Activated T-helper 1 cell treated with anti-CD3 and anti-CD28 coated beads, Interleukin-12 subunit alpha, Interleukin-12 subunit beta, Interleukin-2, Interleukin-4 antibody, amounts not matched to agents 30 ng/mL and 10 ng/mL and 1 ng/mL, durations not matched to agents 14 hours and 24 hours and 36 hours (primary cell): ENCODE measurements at places on chromosomes 4 and X. TPM values are rescaled to one million over a fixed set of nuclear protein-coding genes. Genes with fewer than 3 reads are reported as not detected.
A peak's percentile ranks its signal among the peaks of the same experiment; 100 is the strongest.

DNA sequence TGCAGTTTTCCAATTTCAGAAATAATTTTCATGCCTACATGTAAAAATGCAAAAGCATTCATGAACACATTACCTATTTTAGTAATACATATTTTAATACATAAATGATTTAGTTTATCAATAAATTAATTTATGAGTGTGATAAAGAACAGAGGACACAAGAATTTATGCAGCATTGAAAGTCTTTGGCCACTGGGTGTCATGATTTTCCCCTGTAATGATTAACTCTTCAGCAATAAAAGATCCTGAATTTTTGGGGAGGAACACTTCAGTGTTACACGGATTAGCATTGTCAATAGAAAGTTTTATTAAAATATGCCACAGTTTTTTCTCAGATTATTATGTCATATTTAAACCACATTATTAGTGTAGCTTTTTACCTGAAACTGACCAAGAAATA lies 8.6 kb upstream of the VCX2 start:
- no peak for DNase-seq
- no peaks in the 10 kb centered on the region for H3K27me3 ChIP-seq
- no peaks in the 10 kb centered on the region for H3K36me3 ChIP-seq
- no peaks in the 10 kb centered on the region for H3K4me1 ChIP-seq

DNA sequence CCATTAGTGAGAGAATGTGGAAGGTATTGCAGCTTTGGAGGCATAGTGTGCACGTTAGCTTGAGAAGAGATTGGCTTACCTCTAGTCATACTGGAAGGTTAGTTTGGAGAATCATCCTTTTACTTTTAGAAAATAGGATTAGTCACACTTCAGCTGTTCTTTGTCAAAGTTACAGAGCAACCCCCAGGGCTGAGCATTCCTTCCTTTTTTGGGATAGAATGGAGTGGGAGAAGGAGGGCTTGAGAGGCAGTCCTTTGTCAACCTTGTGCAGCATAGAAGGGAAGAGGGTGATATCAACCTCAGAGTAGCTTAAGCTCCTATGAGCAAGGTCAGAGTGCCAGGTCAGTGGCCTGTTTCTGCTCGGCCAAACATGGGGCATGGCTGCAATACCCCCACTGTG lies 8.6 kb upstream of the MBNL3 start:
- H3K27me3 ChIP-seq: peaks cover 14% of the 10 kb centered on the region
- no peak overlapping the region for H3K27ac ChIP-seq
- no peak overlapping the region for H3K4me3 ChIP-seq
- no peaks in the 10 kb centered on the region for H3K36me3 ChIP-seq
- DNase-seq: no peak

The INTU gene
- 0.02 TPM in 1 of 2 replicates, not detected in the other for total RNA-seq

DNA sequence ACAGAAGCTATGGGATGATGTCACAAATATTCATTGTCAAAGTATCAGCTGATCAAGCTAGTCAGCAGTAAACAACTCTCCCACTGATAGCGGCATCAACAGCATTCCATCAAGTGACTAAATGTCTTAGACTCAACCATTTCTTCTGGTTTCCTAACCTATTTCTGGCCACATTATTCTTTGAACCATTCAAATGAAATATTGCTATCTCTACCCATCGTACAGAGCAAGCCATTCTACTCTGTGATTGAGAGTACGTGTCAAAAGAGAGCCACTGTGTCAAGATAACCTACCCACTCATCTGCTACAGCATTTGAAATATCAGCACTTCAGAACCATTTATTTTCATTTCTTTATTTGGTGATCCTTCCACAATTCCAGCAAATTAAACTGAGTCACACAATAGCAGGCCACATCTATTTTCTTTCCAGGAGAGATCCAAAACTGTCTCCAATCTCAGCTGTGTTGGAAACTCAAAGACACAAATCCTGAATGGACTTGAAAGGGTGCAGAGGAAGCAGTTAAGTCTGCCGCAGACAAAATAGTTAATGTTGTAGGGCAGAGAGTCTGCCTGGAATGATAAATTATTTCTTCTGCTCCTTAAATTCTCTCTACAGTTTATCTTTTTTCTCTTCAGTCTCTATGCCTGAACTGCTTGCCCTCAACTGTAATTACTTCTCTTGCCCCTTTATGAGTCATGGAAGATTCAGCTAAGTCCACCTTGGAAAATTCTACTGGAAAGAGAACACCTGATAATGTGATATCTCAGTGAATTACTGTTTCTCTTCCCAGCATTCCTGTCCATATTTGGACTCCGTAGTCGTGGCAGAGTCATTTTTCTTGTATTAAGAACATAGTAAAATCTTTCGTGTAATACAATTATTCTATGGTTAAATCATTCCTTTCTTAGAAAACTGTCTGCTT lies 364.8 kb downstream of the PDGFC start:
- H3K4me3 ChIP-seq: no peak overlapping the region
- H3K4me1 ChIP-seq: no peaks in the 10 kb centered on the region
- H3K27me3 ChIP-seq: no peaks in the 10 kb centered on the region
- H3K27ac ChIP-seq: no peak overlapping the region
- DNase-seq: no peak
- no peaks in the 10 kb centered on the region for H3K36me3 ChIP-seq

The DOK7 gene
- not detected in 2 replicates for total RNA-seq

DNA sequence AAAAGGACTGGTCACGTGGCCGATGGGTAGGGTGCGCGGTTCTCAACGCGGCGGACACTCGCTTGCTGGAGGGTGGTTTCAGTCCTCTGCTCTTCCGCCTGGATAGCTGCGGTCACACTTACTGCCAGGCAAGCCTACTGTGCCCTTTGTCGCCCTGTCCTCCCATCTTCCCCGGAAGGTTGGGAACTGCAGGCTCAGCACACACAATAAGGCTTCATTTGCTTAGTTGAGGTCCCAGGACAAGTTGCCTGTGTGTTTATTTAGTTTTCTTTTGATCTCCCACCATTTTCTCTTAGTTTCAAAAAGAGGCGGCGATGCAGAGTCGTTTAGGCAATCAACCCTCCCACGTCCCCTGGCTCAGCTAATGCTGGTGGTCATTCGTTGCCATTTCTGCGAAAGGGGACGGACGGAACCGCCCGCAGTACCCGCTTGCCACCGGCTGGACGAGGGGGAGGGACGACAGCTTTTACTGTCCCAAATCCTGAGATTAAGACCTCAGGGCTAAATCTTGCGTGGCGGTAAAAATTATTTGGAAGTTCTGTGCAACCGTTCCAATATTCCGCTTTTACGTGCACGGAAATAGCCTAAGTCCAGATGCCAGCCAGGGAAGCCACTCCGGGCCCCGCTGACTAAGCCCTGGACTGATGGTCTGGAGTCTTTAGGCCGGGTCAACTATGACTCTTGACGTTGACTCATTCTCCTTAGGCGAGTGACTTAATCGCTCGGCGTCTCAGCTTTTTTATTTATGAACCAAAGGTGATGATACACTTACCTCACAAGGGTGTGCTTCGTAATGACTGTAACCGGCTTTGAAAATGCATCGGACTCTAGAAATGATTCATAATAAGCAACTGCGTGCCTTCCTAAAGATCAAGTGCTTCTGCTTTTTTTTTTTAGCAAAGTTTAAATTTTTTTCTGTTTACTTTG lies 671 bp upstream of the EIF4E start:
- H3K27ac ChIP-seq: peak overlapping the region; percentile 100
- peak; percentile 59 for DNase-seq
- peak overlapping the region; percentile 98 for H3K4me3 ChIP-seq
- H3K4me1 ChIP-seq: peaks cover 46% of the 10 kb centered on the region

DNA sequence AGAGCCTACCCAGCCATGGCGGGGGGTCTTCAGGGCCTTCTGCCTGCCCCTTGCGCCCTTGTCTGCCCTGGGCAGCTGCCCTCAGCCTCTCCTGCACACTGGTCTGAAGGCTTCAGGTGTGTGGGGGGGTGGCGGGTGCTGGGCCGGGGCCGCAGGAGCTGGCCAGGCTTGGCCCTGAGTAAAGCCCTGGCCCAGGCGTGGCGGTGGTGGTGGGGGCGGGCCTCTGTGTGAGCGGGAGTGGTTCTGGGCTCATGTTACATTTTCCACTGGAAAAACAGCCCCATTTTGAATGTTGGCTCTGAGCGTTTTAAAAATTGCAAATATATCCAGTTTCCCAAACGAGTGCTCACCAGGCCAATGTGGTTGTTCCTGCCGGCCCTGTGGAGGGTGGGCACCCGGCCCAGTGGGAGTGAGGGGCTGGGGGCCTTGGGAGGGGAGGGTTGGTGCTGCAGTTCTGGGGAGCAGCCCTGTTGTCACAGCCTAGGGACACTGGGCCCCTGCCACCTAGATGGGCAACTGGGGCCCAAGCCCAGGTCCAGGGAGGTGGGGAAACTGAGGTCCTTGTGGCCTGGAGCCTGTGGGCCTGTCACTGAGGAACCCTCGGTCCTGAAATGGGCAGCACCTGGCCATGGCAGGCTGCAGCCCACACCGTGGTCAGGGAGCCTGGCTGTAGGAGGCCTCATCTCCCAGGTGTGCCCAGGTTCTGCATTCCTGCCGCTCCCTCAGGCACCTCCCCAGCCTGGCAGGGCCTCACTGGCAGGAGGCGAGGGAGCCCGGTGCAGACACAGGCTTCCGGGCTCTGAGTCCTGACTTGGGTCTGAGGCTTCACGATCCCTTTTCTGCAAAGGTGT lies 28.3 kb downstream of the FGFRL1 start:
- peaks cover 2% of the 10 kb centered on the region for H3K27me3 ChIP-seq
- no peaks in the 10 kb centered on the region for H3K4me1 ChIP-seq
- no peak overlapping the region for H3K4me3 ChIP-seq
- no peak for DNase-seq

GRCh38 chrX:618761-619450 lies 11.7 kb upstream of the SHOX start:
- no peak overlapping the region for H3K4me3 ChIP-seq
- no peak for DNase-seq
- H3K4me1 ChIP-seq: no peaks in the 10 kb centered on the region
- H3K27ac ChIP-seq: no peak overlapping the region

DNA sequence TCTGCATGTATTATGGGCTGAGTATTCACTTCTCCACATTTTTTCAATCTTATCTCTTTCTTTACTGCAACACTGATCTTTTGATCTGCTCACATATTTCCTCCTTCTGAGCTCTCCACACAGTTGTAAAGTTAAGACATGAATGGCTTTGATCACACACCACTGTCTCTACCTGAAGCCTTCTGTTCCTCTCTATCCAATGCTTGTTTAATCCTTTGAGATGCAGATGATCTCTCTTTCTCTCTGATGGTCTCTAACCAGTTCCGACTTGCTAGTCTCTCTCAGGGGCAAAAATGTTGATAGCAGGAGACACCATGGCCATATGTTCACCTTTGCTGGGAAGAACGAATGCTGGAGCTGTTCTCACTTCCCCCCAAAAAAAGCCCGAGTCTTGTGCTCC lies 162.4 kb downstream of the UNC5C start:
- peaks cover 3% of the 10 kb centered on the region for H3K27me3 ChIP-seq
- no peak overlapping the region for H3K27ac ChIP-seq
- no peaks in the 10 kb centered on the region for H3K4me1 ChIP-seq

The FREM3 gene
- total RNA-seq: not detected in 2 replicates

The MAOA gene
- 0.54 and 0.57 TPM in 2 replicates for total RNA-seq

- H3K36me3 ChIP-seq: peaks cover 57% of the 10 kb centered on the region
- peaks cover 85% of the 10 kb centered on the region for H3K4me1 ChIP-seq
- peak overlapping the region; percentile 31 for H3K4me3 ChIP-seq
- H3K27ac ChIP-seq: peak overlapping the region; percentile 84
Observed at GRCh38 chr4:38983787-38984598, 48.2 kb downstream of the TMEM156 start.

The PCDH10 gene
- not detected in 2 replicates for total RNA-seq

DNA sequence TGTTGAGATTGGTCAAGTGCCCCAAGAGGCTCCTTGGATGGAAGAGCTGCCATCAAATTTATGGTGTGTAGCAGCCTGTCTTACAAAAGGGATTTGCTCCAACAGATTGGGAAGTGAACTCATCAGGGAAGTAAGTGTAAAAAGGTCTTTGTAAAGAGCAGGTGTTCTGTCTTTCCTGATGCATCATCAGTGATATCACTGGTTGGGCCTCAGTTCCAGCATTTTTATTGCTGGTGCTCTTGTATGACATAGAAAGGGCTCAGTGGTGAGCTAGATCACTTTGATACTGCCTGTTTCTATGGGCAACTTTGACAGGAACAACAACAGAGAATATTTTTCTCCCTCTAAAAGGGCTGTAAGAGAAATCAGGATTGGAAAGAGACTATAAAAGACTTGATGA lies 8.7 kb upstream of the GABRE start:
- no peak overlapping the region for H3K27ac ChIP-seq
- H3K36me3 ChIP-seq: no peaks in the 10 kb centered on the region
- H3K4me3 ChIP-seq: no peak overlapping the region
- DNase-seq: no peak
- H3K4me1 ChIP-seq: no peaks in the 10 kb centered on the region
- H3K27me3 ChIP-seq: no peaks in the 10 kb centered on the region

DNA sequence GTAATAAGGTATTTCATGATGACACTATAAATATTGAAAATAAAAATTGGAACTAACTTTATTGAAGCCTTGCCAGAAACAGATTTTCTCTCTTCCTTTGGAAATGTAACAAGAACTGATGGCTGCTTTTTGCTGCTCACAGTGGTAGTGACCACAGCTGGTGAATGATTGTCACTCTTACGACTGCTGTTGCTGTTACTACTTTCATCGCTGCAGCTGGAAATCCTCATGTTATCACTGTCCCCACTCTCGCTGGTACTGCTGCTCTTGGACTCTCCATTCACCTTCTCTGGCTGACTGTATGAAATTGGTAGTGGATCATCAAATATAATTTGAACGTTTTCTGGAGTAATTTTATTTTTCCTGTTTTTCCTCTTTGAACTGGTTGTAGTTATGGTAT lies 28.5 kb upstream of the COX18 start:
- peaks cover 28% of the 10 kb centered on the region for H3K36me3 ChIP-seq
- H3K4me1 ChIP-seq: peaks cover 13% of the 10 kb centered on the region

GRCh38 chr4:88979276-88979675 lies 77.7 kb downstream of the FAM13A start:
- DNase-seq: no peak
- no peaks in the 10 kb centered on the region for H3K27me3 ChIP-seq

The HEPH gene
- not detected in 2 replicates for total RNA-seq

The SLC39A8 gene
- 85.2 and 87.8 TPM in 2 replicates for total RNA-seq

- no peaks in the 10 kb centered on the region for H3K36me3 ChIP-seq
- DNase-seq: no peak
- no peak overlapping the region for H3K4me3 ChIP-seq
- no peaks in the 10 kb centered on the region for H3K27me3 ChIP-seq
- no peak overlapping the region for H3K27ac ChIP-seq
Observed at GRCh38 chr4:11729548-11729947, 300.9 kb upstream of the HS3ST1 start.

The EBP gene
- 164 and 178 TPM in 2 replicates for total RNA-seq

DNA sequence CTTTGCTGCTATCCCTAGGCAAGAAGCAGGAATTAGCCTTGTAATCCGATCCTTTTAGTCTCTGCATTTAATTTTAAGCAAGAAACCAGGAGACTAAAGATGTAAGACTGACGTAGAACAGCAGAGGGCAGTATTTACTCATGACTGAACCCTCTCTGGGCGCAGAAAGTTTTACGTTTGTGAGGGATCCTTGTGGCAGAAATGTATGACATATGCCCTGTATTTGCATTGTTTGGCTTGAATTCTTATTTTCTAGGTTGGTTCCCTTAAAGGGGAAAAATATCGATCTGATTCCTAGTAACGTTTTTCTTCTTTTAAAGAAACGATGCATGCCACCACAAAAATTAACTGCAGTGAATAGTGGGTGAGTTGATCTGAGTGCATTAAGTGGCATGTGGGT lies 1.3 kb upstream of the FAT4 start:
- H3K4me1 ChIP-seq: peaks cover 12% of the 10 kb centered on the region
- H3K36me3 ChIP-seq: no peaks in the 10 kb centered on the region
- DNase-seq: no peak

- no peak for DNase-seq
- H3K27me3 ChIP-seq: no peaks in the 10 kb centered on the region
- H3K4me1 ChIP-seq: no peaks in the 10 kb centered on the region
Observed at GRCh38 chr4:93334003-93334402, 494.6 kb upstream of the ATOH1 start.
